ENCODE measurements at places on chromosomes 12 and 14.
A peak's percentile ranks its signal among the peaks of the same experiment; 100 is the strongest.

- no peak for DNase-seq
Observed at GRCh38 chr12:20801035-20801434, 9.5 kb upstream of the SLCO1B3 start.

- no peak for DNase-seq
Observed at GRCh38 chr14:89481196-89481595, 64.2 kb upstream of the FOXN3 start.

DNA sequence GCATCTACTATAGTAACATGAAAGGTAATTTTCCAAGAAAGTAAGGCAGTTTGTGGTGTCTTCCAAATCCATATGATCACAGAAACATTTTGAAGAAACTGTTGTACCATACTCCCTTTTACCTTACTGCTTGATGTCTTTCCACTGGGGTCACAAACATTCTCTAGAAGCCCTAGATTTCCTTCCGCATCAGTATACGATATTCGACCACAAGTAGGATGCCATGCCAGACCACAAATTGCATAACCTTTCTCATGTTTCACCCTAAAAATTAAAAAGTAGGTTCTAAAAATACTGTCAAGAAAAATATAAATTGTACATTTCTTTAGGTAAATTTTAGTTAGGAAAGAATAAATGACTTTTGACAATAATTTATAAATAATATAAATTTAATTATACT, 26.5 kb downstream of the WDHD1 start:
- no peak for DNase-seq

DNA sequence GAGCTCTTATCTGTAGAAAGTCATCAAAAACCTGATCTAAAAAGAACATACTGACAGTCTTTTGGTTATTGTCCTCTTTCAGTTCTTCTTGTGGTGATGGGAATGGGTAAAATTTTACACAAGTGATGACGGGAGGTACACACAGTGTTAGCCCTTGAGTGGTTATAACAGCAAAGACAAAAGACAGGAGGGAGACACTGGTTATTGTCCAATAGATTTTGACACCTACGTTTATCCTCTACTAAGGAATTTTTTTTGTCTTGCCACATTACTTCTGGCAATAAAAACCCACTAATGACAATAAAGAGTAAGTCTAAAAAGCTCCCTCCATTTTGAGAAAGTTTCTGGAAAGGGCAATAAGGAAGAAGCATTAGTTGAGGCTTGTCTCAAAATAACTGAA, 47.7 kb upstream of the CMAS start:
- DNase-seq, result no peak

GRCh38 chr14:101475456-101476257, 85.6 kb upstream of the DIO3 start:
- no peak for DNase-seq

DNA sequence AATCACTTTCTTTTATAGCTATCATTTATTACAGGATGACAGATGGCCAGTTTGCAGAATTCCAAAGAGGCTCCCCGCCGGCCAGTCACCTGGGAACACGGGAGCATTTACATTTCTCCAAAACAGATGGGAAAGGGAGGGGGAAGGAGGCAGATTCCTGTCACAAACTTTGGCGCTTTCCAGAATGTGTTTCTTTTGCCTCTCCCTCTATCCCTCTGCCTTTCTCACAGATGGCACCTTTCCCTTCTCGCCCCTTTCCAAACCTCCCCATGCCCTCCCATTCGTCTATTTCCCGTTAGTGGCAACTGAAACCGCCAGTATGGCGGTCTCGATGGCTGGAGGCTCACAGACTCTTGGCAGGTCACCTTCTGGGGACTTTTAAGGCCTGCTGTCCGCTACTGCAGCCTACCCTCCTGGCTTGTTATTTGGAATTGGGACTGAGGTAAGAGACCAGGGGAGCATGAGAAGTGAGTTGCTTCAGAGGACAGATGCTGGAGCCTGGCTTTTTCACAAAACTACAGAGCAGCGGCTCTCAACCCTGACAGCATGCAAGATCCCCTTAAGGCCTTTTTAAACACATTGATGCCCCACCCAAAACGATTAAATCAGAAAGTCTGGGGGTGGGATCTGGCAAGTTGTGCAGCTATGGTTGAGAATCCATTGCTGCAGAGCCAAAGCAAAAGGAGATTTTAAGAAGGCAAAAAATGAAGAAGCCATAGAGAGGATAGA, 161.5 kb upstream of the VASH1 start:
- no peak for DNase-seq

GRCh38 chr14:39015360-39015961, 87.6 kb downstream of the SEC23A start:
- DNase-seq, result peak; percentile 6

DNA sequence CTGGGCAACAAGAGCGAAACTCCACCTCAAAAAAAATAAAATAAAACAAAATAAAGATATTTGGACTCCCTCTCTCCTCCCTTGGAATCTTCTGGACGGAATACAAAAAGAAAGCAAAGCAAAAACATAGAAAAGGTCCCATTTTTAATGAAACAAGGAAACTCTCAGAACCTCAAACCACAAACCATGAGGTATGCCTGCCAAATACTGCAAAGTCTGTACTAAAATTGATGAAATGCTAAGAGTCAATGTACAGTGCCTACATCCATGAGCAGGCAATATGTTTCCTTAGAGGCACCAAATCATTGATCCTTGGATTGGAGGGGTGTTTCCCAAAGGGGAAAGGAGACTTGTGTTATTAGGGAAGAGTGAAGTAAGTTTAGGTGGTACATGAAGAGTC, 8.2 kb upstream of the RPS6KA5 start:
- DNase-seq, result peak; percentile 17

DNA sequence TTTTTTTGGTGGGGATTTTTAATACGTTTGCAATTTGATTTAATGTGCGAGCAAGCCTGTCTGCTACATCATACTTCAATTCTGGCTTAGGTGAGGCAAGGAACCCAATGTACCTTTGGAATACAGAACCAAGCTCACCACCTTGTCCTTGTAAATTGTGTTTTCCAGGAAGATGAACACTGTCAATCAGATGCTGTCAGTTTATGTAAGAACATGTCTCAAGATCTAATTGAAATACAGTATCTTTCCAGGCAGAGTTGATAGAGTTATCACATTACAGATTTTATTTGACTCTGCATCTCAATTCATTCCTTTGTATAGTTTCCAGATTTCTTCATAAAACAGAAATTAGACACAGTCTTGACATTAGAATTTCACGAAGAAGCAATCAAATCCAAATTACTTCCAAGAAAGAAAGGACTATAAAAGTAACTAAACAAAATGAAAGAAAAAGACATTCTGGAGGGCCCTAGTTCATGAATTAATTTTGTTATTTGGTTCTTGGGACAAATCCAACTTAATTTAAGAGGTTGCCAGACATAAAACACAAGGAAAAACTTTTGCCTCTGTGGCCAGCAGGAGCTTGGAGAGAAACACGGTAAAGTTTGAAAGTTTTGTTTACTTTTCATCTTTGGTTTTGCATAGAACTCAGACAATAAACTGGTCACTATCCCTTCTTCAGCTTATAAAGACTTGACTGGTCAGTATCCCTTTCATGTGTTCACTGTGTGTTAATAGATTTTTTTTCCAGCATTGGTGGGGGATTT, 16.4 kb upstream of the MED13L start:
- no peak for DNase-seq

Data from CD4-positive, alpha-beta T cell treated with Interleukin-6 at 100 ng/mL for 8 hours (primary cell).